GM13977 (cell line): ENCODE measurements at places on chromosomes 7 and 10.

- no peak for DNase-seq
These were observed 109.1 kb downstream of the POLL start for GRCh38 chr10:101478956-101479355.

DNA sequence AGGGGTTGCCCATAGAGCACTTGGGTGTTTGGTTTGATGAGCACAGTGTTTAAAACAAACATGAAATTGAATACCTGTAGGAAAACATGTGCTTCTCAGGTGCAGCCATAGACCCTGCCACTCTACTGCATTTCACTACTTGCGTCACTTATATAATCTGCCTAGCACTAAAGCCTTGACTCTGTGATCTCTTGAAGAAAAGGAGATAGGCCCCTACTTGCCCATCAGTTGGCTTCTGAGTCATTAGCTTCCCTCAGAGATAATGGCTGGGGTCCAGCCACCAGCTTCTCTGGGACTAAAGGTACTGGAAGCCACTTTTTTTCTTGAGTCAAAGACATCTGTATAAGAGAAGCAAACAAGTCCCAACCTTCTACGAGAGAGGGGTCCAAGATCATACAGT is 45.9 kb upstream of the BTRC start:
- no peak for DNase-seq

- no peak for DNase-seq
These were observed 89.4 kb downstream of the LRRN3 start for GRCh38 chr7:111180338-111180737.

- no peak for DNase-seq
These were observed 332.1 kb upstream of the SORCS1 start for GRCh38 chr10:107496594-107496993.

DNA sequence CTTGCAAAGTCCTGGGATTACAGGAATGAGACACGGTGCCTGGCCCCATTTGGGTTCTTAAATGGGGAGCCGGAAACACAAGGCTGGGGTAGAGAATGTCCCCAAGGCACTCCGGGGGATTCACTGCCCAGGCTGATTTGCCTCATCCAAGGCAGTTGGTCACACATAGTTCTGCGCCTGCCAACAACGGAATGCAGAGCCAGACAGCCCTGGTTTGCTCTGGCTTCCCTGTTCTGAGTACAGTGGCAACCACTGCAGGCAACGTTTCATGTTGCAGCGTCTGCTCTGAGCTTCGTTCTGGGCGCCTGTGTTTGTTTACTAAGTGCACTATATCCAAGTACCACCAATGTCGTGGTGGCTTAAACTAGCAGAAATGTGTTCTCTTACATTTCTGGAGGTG is 61.7 kb upstream of the C1QL3 start:
- DNase-seq = no peak

- no peak for DNase-seq
These were observed 243.2 kb upstream of the SLC26A5 start for GRCh38 chr7:103689255-103689654.

DNA sequence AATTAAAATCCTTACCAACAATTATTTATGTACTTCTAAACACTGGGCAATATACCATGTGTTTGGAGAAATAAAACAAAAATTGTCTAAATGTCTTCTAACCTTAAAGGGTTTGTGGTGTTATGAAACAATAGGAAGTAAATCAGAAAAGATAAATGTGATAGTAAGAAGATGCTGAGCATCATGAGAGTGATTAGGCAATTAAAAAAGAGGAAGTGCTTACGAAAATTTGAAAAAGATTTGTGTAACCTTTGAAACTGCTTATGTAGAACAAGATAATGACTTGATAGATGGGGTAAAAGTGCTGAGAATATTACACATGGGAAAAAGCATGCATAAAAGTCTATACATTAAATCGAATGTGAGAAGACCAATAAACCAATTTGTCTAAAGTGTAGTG is 573.4 kb upstream of the CNTNAP2 start:
- no peak for DNase-seq

GRCh38 chr7:106572394-106573124 is 88.4 kb downstream of the CCDC71L start:
- no peak for DNase-seq

GRCh38 chr7:94507962-94508361 is 1.6 kb upstream of the CASD1 start:
- DNase-seq = no peak

DNA sequence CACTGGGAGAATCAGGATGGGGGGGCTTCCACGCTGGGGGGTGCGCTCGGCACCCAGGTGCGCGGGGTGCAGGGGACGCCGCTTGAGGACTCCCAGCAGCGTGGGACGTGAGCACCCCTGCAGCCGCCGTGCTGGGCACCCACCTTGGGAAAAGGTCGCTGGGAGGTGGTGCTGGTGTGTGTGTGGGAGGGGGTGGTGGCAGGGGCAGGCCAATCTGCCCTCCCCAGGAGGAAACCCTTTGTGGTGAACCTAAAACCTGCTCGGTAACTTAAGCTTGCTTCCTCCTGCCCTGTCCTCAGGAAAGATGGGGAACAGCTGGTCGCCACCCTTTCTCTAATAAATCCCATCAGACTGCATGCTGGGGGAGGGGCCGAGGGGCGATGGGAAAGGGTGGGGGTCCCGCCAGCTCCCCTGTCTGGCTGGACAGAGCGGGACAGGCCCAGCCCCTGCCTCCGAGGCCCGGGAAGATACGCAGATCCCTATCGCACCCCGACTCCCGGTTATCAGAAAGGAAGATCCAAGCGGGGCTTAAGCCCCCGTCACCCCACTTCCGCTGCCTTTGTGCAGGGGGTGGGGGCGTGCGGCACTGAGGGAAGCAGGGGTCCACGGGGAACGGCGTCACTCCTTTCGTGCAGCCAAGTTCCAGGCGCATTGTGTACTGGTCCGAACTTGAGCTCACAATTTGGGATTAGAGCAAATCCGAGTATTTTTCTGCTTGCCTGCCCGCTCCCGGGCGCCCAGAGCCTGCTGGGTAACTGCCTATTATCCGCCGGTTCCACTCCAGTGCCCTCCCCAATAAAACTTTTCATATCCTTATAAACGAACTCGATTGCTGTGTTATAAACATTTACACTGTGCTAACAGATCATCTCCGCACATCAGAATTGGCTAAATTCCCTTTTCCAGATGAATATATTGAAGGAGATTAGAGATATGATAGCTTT is 64.6 kb downstream of the UNCX start:
- DNase-seq = no peak

- no peak for DNase-seq
These were observed 130.2 kb upstream of the COBL start for GRCh38 chr7:51446785-51447184.
